MV-4-11 (cell line): ENCODE measurements at places on chromosomes 4 and X.

- no peak for DNase-seq
Measured at GRCh38 chr4:126012691-126013290, 698.0 kb downstream of the FAT4 start.

GRCh38 chr4:2092669-2093053, 33.5 kb downstream of the NAT8L start:
- DNase-seq, result no peak

DNA sequence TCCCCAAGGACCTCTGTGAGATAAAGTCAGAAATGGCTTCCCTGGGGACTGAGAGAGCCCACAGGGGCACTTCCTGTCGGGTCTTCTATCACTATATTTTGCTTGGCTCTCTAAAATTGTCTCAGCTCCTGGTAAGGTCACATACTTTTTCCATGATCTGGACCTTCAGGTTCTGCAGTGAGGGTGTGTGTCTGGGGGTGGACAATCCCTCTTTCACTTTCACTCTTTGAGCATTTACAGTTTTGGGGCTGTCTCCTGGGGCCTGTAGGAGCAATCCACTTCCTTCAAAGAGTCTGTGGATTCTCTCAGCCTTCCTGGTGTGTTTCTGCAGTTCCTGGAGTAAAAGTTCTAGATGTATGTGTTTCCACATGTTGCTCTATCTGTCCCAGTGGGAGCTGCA, 335.7 kb downstream of the FSTL5 start:
- DNase-seq, result no peak

DNA sequence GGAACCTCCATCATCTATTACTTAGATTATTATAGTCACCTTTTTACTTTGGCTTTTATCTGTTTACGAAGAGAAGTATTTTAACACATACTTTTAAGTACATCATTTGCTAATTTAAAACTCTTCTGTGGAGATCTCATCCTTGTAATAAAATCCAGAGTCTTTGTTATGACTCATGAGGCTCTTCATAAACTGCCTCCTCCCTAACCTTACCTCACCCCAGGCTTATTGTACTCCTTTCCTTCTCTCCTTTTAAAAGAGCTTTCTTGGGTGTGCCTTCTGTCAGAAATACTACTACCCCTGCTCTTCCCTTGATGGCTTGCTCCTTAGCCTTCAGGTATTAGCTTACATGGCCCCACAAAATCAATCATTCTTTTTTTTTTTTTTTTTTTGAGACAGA, 6.6 kb downstream of the ARL9 start:
- no peak for DNase-seq
